ENCODE measurements at places on chromosomes 1 and 21. TPM values are rescaled to one million over a fixed set of nuclear protein-coding genes. Genes with fewer than 3 reads are reported as not detected.

Gene RNU1-2
- polyA plus RNA-seq, result not detected

Gene CFHR5
- polyA plus RNA-seq, result not detected

Gene CRP
- polyA plus RNA-seq, result not detected

GRCh38 chr1:3126756-3127678 lies 58.0 kb downstream of the PRDM16 start:
- no peak for DNase-seq

- no peak for DNase-seq
Observed at GRCh38 chr1:1862905-1863547, 27.9 kb downstream of the GNB1 start.

DNA sequence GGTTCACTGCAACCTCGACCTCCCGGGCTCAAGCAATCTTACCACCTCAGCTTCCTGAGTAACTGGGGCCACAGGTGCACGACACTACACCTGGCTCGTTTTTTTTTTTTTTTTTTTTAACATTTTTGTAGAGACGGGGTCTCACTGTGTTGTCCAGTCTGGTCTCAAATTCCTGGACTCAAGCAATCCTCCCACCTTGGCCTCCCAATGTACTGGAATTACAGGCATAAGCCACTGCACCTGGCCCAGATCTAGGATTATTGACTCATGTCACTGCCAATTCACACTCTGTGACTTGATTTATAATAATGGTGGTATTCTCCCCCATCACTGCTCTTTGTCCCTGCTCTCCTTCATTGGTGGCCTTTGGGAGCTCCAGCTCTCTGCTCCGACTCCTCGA lies 145.1 kb downstream of the PTPRU start:
- DNase-seq, result no peak

- DNase-seq, result no peak
Observed at GRCh38 chr21:34553151-34553952, 41.3 kb upstream of the KCNE1 start.

- no peak for DNase-seq
Observed at GRCh38 chr1:223224465-223224864, 81.4 kb upstream of the TLR5 start.

- peak; percentile 69 for DNase-seq
Observed at GRCh38 chr1:202192770-202193613, 607 bp upstream of the LGR6 start.

- no peak for DNase-seq
Observed at GRCh38 chr1:84425150-84425896, 27.0 kb downstream of the DNASE2B start.

- DNase-seq, result no peak
Observed at GRCh38 chr1:34750610-34751009, 4.2 kb upstream of the GJB5 start.

- no peak for DNase-seq
Observed at GRCh38 chr21:38780879-38781278, 24.9 kb upstream of the ETS2 start.

Gene MTR
- 21.1 TPM for polyA plus RNA-seq
